ENCODE measurements at places on chromosomes 11 and 22.

GRCh38 chr11:26993965-26994457 is at the start of gene FIBIN:
Gene FIBIN, plus strand, starts transcription at chr11:26994112. Its CDS starts 415 bp downstream, at chr11:26994527.
- DNase-seq: no peak

- no peak for DNase-seq
These were observed 66.8 kb downstream of the ATM start for GRCh38 chr11:108289699-108290098.

DNA sequence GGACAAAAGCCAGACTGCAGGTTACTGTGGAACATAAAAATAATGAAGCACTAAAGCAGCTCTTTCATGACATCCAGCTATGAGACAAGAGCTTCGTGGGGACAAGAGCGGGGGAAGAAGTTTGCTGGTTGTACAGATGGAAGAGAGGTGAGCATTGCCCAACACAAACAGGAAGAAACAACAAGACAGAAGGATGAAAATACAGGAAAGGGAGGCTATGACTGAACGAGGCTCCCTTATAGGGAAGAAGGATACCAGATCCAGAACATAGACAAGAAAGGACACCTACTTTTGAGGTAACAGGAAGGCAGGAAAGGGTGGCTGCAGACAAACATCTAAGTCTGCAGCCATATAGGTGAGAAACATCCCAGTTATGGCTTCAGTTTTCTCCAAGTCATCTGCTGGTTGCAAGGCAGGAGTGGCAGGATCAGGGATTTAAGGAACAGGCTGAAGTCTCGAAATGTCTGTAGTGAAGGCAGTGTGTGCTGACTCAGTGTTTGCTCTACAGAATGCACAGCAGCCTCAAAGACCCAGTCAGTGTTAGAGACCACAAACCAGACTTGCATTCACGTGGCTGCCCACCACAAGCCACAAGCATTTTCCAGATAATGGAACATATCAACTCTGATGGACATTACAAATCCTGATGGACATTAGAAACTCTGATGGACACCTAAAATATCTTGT is 1.9 kb downstream of the CLTCL1 start:
- no peak for DNase-seq

DNA sequence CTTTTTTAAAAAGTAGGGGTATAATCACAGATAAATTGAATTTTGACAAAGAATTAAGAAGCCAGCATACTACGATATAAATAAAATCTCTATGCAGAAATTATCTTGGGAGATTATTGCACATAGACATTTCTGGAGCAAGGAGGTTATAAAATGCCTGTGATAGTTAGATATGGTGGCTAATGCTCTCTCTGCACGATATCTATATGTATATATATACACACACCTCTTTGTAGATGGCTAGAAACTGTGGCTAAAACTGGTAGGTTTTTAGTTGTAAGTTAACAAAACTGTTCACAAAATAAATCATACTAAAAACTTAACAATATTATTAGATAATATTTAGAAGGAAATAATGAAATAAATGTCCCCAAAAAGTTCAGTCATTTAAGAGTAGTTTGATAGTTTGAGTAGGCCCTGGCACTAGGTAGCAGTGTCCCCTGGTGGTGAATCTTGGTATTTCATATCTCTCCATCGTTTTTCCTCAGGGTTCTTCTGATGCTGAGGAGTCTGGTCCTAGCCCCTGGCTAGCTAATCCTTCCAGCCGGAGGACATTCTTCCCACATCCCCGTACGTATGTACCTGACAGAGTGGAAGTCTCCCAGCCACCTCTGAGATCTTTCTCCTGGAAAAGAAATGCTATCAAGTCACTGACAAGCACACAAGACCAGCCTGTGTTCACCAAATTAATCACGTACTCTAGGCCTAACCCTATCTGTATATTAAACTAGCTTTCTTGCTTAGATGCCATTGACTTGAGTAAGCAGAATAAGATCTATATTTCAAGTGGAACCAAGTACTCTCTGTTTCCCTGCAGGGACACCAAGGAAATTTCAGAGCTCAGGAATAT is 32.2 kb downstream of the ART5 start:
- peak; percentile 57 for DNase-seq
